Inflammatory macrophage treated with lipopolysaccharide for 1 hour (primary cell): ENCODE measurements at places on chromosomes 7 and 10.
A peak's percentile ranks its signal among the peaks of the same experiment; 100 is the strongest.

DNA sequence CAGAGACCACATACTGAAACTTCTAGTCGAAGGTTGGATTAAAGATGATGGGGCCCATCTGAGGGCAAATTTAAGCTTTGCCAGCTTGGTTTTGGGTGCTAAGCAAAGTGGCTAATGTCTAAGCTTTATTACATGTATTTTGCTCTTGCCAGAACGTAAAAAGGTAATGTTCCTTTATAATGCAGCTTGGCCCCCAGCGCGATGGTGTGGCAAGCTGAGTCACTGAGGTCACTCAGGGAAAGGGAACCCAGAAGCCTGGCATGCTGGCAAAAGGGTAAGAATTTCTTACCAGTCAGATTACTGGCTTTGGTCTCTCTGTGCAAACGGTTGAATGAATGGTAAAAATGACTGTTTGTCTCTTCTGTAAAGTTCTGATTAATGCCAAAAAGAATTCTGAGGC, 158.3 kb upstream of the KCND2 start:
- no peak for DNase-seq

- no peak for DNase-seq
Observed at GRCh38 chr7:4883033-4883371, 514 bp downstream of the RADIL start.

DNA sequence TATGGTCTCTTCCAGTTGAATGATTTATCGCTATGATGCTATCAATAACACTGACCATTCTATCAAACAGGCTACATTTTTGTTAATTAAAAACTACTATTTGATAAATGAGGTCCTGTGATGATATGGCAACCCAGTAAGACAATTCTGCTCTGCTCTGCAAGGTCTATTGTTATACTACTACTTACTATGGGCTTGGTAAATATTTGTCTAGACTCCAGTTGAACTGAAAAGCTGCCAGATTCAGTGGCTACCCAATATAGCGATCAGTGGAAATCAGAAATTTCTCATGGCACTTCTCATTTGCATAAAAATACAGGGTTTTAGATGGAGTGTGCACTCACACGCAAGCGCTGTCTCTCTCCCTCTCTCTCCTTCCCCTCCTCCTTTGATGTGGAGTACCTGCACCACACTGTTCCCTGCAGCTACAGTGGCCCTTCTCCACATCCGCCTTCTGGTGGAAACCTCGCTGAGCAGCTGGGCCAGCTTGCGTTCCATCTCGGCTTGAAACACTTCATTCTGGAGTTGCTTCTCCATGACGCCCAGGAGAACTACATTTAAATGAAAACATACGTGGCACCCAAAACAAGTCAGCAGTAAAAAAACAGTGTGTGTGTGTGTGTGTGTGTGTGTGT, 77.9 kb downstream of the KIAA1549 start:
- no peak for DNase-seq

DNA sequence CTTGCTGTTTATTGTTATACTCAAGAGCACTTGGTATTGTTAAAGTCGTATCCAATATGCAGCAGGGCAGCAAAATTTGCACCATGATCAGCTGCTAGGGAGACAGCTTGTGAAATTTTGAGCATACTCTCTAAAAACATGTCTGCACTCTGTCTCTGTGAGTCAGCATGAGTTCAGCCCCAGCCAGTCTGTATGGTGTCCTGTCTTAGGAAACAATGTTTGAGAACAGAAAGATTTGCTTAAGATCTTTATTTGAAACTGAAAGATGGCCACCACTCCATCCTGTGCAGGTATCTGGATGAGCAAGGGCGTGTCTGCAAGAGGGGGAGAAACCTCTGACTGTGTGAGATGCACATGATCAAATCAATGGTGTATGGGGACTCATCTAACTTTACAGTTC, 97.1 kb downstream of the GNAI1 start:
- DNase-seq, result no peak

GRCh38 chr10:132001238-132001972, 19.7 kb upstream of the BNIP3 start:
- no peak for DNase-seq

DNA sequence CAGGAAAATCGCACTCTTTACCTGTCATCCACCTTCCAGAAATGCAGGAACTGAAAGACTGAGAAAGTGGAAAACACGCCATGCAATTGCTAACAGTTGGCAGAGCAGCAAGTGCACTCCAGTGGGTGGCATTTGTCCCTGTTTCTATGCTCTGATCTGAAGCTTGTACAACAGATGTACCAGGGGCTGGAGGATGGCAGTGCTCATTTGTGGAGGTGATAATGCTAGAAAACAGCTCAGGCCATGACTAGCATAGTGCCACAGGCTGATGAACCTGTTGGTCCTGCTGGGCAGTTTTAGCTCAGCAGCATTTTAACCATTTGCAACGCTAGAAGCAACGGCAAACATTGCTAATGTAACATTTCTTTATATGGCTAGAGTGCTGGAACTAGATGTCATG, 199.9 kb upstream of the NRP1 start:
- DNase-seq, result no peak

- no peak for DNase-seq
Observed at GRCh38 chr10:31274310-31274709, 44.7 kb upstream of the ZEB1 start.

GRCh38 chr7:69309601-69310000, 288.7 kb upstream of the AUTS2 start:
- peak; percentile 4 for DNase-seq

DNA sequence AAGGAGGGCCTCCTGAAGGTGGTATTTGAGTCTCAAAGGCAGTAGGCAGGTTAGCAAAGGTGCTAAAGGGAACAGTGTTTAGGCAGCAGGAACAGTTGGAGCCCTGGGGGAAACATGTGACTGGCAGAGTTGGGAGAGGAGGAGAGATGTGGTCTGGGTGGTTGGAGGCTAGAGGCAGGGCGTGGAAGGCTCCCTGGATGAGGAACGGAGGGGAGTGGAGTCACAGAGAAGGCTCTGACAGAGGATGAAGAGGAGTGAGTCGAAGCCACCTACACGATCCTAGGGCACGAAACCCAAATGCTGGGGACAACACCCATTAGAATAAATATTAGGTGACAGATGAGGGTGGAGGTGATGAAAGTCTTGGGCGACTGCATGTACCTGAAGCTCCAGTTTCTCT, 19.6 kb upstream of the MGMT start:
- DNase-seq, result no peak

GRCh38 chr7:98213888-98214810, 2.9 kb downstream of the BHLHA15 start:
- no peak for DNase-seq

DNA sequence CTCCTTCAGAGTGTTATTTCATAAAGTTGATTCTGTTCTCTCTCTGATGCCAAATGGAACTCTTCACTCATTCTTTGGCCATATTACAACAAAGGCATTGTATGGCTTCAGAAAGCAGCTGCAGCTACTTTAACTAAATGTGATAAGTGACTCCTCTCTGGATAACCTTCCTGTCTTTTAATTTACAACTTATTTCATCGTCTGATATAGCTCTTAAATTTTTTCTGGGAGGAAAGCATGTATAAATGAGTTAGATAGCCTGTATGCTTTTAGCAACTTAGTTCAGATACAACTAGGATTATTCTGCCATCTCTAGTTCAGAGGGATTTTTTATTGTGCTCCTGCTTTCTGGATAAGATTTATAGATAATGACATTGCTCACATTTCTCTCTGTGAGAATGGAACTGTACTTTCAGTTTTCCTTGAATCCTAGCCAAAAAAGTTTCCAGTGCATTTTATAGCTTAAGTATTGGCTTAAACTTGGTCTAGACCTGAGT, 57.5 kb downstream of the KLHDC10 start:
- DNase-seq, result no peak

DNA sequence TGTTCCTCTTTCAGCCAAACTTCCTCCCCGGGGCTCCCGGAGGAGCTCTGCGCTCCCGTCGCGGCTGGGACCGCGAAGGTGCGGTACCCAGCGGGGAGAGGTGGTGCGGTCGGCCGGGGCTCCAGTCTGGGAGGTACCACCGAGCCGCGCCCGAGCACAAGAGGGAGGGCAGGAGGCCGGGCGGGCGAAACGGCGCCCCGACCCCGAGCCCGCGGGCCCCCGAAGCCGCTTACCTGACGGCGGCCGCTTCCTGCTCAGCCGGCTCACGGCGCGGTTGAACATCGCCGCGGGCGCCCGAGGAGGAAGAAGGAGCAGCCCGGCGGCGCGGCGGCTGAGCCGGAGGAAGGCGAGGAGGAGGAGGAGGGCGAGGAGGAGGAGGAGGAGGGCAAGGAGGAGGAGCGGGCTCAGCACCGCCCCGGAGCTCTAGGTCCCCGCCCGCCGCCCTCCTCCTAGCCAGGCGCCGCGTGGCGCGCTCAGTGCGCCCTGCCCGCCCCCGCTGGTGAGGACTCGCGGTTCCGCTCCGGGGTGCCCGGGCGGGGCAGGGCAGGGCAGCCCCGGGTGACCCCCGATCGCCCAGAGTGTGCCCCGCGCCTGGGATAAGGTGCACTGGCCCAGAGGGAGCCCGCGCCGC, at the start of gene RGS10:
Gene RGS10 (minus strand): TSS at position 363 of the 631 bp plus-strand sequence. CDS start 81 bp downstream, at position 282.
- DNase-seq, result peak; percentile 88

GRCh38 chr10:132959559-132959961, 17.2 kb upstream of the CFAP46 start:
- no peak for DNase-seq

DNA sequence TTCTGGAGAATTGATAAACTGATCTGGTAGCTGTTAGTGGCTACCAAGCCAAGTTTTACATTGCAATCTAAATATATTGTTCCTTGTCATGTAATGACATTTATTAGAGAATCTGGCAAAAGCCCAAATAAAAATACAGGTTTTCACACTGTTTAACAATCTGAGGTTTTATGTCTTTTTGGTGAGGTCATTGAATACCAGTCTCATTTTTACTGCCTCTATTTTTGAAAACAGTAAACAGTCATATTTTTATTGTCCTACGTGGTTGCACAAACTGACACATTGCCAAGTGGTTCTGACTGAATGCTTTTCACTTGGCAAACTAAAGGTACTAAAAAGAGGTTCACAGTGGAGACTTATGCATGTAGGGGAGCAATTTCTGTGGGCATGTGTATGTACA, 157.5 kb downstream of the PRKG1 start:
- DNase-seq, result no peak

GRCh38 chr10:78933828-78934531, 134.8 kb upstream of the ZMIZ1 start:
- DNase-seq, result no peak

DNA sequence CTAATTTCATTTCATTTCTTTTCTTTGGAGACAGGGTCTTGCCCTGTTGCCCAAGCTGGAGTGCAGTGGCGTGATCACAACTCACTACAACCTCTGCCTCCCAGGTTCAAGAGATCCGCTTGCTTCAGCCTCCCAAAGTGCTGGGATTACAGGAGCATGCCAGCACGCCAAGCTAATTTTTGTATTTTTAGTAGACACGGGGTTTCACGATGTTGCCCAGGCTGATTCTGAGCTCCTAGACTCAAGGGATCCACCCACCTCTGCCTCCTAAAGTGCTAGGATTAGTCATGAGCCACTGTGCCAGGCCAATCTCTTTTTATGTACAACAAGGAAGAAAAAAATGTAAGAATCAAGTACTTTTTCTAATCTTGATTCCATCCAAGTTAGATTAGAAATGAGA, 10.7 kb upstream of the KMT2E start:
- no peak for DNase-seq

DNA sequence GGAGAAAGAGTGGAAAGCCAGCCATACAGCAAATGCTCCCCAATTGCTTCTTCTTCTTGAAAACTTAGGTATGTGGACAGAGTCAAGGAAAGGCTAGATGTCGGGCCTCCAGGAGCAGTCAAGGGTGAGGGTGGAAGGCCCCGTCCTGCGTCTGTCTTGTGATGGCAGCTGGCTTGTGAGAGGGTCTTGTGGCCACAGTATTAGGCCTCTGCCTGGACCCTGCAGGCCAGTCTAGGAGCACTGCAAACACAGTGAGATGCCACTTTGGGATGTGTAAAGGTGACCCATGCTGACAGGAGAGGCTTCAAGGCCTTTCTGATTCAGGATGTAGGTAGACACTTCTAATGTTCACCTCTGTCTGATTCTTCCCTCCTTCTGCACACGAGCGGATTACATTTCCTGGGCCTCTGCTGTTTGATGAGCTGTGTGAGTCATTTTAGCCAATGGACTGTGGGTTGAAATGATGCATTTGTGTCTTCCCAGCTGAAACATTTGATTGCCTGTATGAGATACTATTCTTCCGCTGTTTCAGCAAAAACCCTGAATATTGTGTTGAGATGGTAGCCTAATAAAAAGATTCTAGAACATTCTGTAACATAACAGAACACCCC, 135.4 kb downstream of the EMX2 start:
- no peak for DNase-seq

GRCh38 chr10:6674291-6674690, 94.2 kb upstream of the PRKCQ start:
- peak; percentile 21 for DNase-seq

GRCh38 chr7:69912846-69913245, 314.6 kb downstream of the AUTS2 start:
- DNase-seq, result no peak

DNA sequence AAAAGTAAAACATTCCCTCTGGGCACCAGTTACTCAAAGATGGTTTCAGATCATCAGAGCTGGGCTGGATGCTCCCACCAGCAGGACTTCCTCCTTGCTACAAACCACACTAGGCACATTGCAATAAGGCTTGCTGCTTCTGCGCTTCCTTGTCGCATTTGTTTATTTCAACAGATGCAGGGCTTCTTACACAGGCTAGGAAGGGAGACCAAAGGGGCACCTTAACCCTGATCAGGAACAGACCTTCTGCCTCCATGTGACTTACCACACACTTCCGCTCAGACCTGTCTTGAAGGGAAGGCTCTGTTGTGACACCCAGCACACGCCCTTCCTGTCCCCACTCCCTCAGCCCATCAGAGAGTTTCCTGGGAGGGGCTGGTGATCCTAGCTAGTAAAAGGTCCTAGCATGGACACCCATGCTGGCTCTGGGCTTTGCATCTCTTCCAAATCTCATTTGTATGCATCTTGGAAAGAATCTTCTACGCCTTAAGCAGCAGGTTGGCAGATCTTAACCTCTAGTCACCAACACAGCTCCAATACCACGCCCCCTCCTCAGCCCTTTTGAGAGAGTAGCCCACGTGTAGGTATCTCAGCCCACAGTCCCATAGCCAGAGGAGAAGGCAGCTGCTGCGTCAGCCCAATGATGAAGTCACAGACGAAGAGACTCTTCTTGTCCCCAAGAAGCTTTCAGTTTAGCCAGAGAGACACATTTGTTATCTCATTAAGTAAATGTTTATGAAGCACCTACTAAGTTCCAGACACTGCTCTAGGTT, 47.1 kb upstream of the SVIL start:
- peak; percentile 89 for DNase-seq

DNA sequence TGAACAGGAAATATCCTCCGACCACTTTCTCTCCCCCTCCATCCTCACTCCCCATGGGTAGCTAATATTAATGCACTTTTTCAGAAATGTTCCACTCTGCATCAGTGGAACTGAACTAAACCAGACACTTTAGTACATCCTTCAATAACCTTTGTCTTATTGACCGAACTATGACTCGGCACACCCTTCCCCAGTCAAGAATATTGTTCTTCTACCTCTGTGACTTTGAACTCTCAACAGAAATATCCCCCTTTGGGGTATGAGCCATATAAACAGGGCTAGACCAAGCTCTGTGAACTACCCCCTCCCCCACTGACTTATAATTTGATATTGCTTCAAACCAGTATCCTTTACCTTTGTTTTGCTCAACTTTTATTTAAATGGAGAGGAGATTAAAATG, 57.9 kb upstream of the CAPZA2 start:
- no peak for DNase-seq
